Right renal pelvis (tissue), 4 donors: ENCODE measurements at places on chromosomes 5 and 9. TPM values are rescaled to one million over a fixed set of nuclear protein-coding genes. Genes with fewer than 3 reads are reported as not detected.

DNA sequence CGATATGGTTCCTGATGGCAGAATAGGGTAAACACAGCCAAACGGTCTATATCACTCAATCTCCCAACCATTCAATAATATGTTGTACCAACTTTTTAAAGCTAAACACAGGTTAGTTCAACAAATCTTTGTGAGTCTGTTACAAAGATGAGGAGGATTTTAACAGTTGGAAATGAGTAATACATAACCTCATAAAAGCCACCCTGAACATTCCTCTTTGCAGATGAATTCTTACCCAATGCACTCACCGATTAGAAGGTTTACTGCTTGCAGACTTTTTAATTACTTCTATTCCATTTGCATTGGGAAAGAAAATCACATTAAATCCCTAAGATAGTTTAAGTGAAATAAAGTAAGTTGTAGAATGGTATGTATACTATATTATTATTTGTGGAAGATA is 23.3 kb upstream of the TRMT10B start:
- DNase-seq = no peak

Gene CCIN
- 0.29 TPM for polyA plus RNA-seq

DNA sequence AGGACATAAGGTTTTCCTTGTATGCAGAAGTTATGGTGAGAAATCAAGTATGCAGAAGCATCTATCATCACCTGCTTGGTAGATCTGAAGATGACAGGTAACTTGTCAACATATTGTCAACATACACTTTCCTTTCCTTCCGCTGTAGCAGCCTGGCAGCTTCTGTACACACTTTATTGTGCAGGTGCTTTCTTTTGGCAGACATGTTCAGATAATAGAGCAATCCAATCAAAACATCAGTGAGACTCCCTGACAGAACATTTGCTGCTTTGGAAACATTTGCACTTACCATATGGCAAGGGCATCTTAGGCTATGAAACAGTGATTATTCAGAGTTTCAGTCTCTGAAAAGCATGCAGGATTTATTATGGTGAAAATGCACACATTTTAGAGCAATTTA is 161.1 kb upstream of the CDH12 start:
- DNase-seq = no peak

- DNase-seq = no peak
These were observed 330.2 kb downstream of the PIK3R1 start for GRCh38 chr5:68545636-68546295.

GRCh38 chr5:95631991-95632675 is 12.2 kb downstream of the GPR150 start:
- no peak for DNase-seq

- no peak for DNase-seq
These were observed 127.8 kb downstream of the PCSK5 start for GRCh38 chr9:76018235-76018634.

DNA sequence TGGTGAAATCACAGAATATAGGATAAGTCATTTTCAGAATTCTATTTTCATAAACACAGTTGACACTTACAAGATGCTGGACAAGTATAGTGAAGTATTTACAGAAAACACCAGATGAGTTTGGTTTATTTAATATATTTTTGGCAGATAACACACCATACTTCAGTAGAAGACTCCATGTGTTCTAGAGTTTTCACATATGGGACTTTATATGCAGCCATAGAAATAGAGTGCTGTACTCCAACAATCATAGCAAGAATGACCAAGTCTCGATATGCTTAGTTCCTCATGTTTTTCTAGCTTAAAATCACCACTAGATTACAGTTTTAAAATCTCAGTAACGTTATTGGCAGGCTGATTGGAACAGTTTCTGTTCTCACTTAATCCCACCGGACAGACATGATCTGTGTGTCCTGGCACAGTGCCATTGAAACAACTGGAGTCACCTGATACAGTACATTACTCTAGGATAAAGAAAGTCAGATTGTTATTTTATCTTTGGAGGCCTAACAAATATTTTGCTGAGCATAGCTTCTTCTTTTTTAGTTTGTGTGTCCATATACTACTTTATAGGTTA is 45.8 kb upstream of the ERBIN start:
- no peak for DNase-seq

- no peak for DNase-seq
These were observed 35.9 kb upstream of the PUM3 start for GRCh38 chr9:2879803-2880202.

Gene BTNL3
- 0.12 TPM for polyA plus RNA-seq

DNA sequence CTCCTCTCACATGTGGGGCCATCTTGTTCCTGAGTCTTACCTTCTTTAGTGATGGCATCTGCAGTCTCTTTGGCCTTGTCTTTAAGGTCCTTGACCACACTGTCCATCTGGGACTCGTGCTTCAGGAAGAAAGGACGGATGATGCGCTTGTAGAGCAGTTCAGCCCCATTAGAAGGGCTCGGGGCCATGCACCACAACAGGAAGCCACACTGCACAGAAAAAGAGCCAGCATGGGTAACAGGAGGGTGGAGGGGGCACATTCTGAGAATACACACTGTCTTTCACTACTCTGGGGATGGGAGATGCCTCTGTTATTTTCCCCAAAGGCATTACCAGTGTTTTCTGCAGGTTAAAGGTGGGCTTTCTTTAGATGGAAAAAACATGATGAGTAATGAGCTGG is 25.9 kb downstream of the SRP19 start:
- DNase-seq = no peak

DNA sequence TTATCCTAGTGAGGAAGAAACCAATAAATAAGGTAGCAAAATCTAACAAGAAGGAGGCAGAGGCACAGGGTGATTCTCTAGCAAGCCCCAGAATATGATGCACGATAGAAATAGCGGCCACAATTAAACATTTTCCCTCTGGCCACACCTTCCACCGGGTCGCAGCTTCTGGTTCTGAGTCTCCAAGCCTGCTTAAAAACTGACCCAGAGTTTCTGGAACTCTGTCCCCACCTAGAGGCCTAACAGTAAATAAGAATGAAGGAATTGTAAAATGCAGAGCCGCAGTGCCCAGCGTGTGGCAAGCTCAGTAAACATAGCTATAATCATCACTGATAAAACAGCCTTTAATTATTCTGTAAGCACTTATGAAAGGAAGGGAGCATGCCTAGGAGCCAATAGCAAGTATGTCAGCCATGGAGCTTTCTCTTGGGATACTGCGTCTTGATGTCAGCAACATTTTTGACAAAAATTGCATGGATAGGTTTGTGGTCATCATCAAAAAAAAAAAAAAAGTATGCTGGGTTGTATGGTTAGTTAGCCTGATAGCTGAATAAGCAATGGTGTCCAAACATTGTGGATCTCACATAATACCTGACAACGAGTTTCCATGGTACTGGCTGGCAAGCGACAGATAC is 465.5 kb downstream of the DNAH5 start:
- peak; percentile 12 for DNase-seq

DNA sequence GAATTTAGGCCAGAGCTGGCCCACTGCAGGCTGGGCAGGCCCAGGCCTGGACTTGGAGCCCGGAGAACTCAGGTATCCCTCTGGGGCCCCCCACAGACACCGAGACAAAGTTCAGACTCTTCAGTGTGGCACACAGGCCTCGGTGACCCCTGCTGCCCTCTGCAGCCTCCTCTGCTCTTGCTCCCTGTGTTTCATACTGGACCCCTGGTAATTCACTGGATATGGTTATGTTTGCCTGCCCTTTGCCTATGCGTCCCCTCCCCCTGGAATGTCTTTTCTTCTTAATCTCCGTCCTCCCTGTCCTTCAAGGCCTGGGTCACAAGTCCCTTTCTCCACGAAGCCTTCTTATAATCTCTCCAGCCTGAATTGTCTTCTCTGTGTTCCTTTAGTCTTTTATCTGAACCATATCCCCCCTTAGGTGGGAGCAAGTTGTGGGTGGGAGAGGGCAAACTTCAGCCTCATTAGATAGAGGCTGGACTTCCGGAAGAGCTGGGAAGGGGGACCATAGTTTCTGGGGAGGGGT is 30.1 kb downstream of the GSN start:
- no peak for DNase-seq

DNA sequence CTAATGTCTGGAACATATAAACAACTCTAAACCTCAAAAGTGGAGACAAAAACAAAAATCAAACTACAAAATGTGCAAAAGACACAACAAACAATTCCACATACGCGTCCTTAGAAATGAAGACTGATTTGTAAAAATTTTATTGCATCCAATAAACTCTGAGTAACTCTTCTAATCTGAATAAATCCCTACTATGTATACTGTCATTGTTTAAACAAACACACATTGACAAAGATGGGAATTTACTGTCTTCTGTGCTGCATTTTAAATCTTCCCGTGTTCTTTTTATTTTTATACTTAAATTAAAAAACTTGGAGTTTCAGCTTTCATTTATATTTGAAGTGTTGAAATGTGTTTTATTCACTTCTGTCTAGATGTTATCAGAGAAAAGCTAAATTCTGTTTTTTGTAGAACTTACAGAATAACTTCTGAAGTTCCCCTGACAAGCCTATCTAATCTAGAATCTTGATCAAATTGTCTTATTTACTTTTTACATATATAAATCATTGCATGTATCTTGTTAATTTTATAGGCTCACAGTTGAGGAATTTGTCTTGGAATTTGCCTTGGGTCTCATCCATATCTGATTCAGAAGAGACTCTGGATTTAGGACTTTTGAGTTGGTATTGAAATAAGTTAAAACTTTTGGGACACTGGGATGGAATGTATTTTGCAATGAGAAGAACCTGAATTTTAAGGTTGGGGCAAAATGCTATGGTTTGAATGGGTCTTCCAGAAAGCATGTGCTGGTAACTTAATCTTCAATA is 2064.4 kb upstream of the C9orf72 start:
- DNase-seq = no peak

DNA sequence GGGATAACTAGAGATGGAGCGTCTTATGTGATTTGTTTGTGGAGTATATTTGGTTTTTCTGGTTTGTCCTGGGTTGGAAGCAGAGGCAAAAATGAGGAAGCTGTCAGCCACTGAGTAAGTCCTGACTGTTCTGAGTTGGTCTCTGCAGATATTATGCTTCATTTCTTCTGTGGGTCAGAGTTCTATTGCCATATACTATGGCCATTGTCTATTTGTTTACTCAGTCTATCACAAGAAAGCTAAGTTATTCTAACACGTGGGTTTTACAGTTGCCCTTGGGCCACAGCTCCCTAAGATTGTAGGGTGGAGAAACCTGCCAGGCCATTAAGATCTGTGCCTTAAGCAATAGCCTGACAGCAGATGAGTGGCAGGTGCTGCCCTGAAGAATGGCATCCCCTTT is 3.0 kb upstream of the CTSV start:
- no peak for DNase-seq

- no peak for DNase-seq
These were observed 5.1 kb downstream of the PNPLA7 start for GRCh38 chr9:137545123-137545522.

Gene CSF2
- not detected for polyA plus RNA-seq

DNA sequence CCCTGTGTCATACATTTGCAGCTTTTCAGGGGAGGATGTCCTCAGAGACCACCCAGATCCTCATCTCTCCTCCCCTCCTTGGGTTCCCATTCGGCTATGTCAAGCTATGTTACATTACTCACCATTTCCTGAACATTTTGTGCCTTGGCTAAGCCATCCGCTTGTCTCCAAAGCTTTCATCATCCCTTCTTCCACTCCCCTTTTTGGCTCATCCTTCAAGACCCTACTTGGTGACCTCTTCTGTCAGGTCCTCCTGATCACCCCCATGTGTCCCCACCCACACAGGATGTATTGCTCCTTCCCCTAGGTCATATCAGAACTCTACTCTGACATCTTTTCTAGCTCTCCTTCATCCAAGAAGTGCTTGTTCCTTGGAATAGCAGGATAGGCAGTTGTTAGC is 81.8 kb downstream of the BOD1 start:
- DNase-seq = no peak

- no peak for DNase-seq
These were observed 12.8 kb downstream of the TRAF1 start for GRCh38 chr9:120913647-120914264.

DNA sequence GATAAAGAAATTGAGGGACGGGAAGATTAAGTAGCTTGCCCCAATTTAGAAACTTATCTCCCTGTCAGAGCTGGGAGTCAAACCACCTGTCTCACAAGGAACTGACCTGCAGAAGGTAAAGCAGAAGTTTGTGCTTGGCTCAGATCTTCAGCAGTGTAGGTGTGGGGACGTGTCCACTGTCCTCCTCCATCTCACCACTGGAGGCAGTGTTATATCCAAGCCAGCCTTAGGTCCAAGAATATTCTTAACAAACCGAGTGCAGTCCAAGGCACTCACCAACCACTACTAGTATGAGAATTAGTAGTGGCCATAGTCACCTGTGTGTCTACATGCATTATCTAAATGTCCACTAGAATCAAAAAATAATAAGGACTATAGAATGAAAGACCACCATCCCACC is 86.3 kb upstream of the IRX1 start:
- DNase-seq = no peak

DNA sequence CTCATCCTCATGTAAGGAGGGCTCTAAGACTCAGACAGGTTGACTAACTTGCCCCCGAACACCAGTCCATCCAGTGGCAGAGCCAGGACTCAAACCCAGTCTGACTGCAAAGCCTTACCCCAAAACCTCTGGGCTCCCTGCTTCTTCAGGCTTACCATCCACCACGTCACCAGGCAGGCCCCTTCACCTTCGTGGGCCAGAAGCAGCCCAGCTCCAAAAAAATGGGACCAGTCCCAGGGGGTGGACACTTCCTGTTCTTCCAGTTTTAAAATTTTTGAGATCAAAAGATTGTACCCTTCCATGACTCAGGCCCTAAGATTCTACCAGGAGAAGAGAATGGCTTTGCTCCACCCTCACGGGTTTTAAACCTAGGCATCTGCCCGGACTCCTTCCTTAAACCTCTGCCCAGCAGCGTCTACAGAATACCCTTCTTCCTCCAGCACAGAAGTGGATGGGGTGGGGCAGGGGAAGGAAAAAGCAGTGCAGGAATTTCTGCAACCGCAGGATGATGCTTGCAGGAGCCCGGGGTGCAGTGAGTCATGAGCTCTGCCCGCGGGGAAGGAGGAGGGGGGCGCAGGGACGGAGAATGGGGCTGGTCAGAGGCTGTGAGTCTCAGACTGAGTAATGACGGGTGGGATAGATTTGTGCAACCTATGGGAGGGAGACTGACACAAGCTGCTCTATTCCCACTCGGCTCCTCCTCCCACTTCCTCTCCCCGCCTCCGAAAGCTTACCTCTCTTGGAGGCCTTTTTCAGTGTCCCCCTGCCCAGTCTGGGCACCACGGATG is 50.4 kb upstream of the STXBP1 start:
- DNase-seq = no peak

Gene NMUR2
- not detected for polyA plus RNA-seq

DNA sequence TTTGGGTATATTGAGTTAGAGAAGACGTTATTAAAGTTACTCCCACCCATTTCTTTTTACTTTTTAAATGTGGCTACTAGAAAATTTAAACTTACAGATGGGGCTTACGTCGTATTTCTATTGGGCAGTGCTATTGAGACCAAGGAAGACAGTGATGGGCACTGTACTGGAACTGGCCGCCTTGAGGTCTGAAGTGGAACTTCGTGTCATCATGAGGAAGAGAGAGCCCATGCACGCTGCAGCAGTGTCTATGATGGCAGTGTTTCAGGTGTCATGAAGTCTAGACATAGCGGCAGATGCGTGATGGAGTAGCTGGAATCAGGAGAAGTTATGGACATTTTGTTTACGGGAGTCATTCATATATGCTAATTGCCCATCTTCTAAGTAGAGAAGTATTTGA is 143.7 kb downstream of the LRRC70 start:
- no peak for DNase-seq

GRCh38 chr9:70392189-70392588 is 22.3 kb downstream of the KLF9 start:
- DNase-seq = no peak

Gene PCSK5
- 13.9 TPM for polyA plus RNA-seq

GRCh38 chr9:28930766-28931165 is 1357.5 kb upstream of the C9orf72 start:
- DNase-seq = no peak

GRCh38 chr5:40652441-40653220 is 27.1 kb upstream of the PTGER4 start:
- no peak for DNase-seq
